CD4-positive, alpha-beta T cell treated with Interleukin-17A for 4 hours (primary cell): ENCODE measurements at places on chromosomes 13 and 19.

DNA sequence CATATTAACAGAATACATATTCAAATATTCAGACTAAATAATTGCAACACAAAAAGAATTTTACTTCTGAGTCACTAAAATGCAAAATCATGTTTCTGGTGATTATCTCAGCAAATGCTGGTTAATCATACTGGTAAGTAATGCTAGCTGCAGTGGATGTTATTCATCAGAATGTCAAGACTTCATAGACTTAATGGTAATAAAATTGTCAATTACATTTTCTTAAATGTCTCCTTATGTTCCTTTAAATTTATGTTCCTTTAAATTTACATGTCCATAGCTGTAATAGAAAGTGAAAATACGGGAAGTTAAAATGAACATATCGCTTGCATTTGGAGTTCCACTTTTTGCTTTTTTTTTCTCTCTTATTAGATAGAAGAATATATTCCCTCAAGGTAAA is 853.0 kb downstream of the SLITRK6 start:
- DNase-seq, result no peak

GRCh38 chr19:53504885-53505284 is 33.1 kb upstream of the ZNF331 start:
- no peak for DNase-seq

- DNase-seq, result no peak
Observed at GRCh38 chr19:9014803-9015202, 4.6 kb upstream of the MUC16 start.

GRCh38 chr13:48731957-48732569 is 78.3 kb downstream of the CYSLTR2 start:
- peak; percentile 74 for DNase-seq

- DNase-seq, result peak; percentile 70
Observed at GRCh38 chr19:55179606-55180484, at the start of gene SYT5. SYT5 (minus strand) TSS chr19:55180289; CDS start chr19:55179041, 1,248 bp downstream.

GRCh38 chr13:60162096-60162495 is 1.6 kb downstream of the DIAPH3 start:
- DNase-seq, result no peak

DNA sequence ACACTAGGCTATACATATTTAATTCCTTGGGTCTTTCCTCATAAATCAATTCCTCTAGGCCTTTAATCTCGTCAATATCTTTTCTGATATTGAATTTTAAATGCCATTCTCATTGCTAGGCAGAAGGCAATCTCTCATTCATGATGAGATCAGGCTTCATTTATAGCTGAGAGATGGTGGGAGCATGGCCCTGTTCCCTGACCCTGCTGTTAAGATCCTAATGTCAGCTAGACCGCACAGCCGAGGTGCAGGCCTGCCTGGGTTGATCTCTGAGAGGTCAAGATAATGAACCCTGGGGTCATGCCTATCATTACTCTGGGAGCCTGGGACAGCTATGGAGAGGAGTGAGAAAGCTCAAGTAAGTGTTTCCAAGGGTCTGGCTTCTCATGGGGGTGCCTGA is 253.8 kb downstream of the DNAJC15 start:
- no peak for DNase-seq

- DNase-seq, result no peak
Observed at GRCh38 chr19:15297416-15298224, 34.7 kb downstream of the BRD4 start.

GRCh38 chr19:45899253-45899652 is 3.2 kb downstream of the MYPOP start:
- DNase-seq, result no peak

DNA sequence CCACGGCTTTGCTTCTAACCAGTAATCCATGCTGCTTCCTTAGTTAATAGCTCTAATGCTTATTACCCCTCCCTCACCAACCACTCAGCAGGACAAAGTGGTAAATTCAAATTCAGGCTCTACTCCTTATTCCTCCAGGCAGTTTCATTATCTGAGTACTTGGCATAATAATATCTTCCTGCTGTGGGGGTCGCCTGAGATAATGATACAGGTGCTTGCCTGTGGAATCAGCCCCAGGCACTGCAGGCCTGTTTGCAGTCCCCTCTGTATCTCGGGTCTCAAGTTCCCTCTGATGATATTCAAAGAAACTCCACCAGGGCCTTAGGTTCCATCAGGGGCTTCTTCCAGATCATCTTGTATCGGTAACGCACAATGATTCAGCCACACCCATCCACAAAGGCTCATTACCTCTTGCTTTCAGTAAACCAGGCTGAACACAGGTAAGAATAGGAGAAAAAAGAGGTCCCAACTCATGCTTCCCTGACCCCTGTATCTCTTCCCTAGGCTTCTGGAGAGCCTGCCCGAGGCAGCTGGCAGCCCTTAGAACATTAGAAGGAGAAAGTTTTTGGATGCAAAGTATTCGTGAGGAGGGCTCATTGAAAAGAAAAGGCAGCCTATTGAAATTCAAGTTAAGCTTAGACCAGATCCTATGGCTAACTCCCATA is 14.3 kb upstream of the FOXO1 start:
- no peak for DNase-seq

DNA sequence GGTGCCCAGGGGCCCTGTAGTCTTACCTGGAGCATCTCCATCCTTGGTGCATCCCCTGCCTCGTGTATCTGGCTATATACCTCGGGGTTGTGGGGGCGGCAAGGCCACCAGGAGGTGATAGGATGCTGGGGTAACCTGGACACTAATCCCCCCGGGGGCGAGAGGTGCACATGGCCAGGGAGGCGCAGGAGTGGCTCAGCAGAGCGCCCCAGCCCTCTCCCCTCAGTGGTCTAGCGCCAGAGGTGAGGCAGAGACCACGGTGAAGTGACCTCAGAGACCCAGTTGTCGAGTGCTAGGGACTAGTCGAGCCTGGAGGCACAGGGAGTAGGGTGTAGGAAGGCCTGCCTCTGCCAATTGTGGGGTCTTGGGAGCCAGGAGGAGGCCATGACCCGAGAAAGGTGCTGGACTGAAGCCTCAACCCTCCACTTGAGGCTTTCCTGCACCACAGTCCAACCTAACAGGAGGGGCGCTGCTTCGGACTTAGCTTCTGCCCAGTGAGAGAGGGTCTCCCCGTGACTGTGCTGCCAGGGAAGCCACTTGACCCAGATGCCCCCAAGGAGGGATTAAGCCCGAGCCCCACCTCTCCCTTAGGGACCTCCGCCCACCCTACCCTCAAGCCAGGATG is at the start of gene LHB:
Gene LHB, minus strand, starts transcription at position 51 of the 625 bp plus-strand sequence. Its CDS starts 10 bp downstream, at position 41.
- no peak for DNase-seq

DNA sequence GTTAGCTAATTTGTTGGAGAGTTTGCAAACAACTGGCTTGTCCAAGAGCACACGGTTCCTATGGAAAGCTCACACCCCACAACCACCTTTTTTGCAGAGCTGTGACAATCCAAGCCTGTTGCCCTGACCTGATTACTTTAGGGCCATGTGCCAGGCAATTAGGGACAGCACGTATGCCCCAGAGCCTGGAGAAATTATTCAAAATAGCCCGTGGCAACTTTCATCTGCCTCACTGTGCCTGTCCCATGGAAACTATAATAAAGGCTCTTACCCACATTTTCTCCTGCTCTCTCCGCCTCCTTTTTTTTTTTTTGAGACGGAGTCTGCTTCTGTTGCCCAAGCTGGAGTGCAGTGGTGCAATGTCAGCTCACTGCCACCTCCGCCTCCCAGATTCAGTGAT is 18.6 kb upstream of the FBN3 start:
- no peak for DNase-seq

DNA sequence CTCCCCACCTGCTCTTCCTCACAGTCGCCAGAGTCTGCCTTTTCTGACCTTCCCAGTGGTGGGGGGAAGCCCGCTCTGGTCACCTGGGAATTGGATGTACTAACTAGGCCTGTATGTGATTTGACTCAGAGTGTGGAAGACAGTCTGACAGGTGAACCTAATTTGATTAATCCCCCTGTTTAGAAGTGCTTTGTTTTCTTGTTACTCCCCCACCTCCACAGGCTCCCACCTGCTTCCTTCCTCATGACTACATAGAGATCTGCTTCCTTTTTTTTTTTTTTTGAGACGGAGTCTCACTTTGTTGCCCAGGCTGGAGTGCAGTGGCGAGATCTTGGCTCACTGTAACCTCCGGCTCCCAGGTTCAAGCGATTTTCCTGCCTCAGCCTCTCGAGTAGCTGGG is 44.0 kb downstream of the COG3 start:
- DNase-seq, result no peak

DNA sequence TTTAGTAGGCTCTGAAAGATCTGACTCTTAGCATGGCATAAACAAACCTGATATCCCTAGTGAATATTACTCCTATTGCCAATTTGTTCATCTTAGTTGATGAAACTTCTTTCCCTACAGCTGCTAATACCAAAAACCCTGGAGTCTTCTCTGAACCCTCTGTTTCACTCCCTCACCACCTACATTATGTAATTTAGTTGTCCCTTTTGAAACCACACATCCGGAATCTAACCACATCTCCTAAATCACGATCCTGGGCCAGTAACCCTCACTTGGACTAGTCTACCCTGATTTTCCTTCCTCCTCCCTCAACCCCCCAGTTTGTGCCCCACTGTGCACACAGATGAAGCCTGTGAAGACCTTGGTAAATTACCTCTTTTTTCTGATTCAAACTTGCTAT is 1.2 kb downstream of the ZNF256 start:
- no peak for DNase-seq

DNA sequence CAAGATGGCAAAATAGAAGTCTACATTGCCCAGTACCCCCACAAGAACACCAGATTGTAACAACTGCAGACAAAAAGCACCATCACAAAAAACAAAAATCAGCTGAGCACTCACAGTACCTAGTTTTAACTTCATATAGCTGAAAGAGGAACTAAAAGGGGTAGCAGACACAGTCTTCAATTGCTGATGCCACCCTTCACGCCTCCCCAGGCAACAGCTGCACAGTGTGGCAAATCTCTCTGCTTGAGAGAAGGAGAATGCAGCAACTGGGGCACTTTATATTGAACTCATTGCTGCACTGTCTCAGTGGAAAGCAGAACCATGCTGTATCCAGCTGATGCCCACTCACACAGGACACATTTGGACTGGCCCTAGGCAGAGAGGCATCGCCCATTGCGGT is 2714.5 kb upstream of the PCDH20 start:
- DNase-seq, result no peak

DNA sequence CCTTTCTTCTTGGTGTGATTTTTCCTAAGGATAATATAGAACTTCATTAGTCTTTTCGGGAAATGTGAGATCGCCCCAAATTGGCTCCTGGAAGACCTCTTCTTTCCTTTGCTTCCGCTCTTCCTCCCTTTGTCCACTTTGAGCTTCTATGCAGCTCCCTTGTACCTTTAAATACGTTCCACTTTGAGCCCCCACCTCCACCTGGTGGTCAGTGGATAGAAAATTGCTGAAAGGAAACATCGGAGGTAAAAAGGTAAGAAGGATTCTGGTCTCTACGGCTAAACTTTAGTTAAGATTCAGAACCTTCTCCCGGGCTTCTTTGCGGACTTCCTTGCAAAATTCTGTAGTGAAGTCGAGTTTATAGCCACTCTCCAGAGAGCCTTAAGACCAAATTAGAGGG is 55.0 kb upstream of the TM9SF2 start:
- DNase-seq, result no peak

- no peak for DNase-seq
Observed at GRCh38 chr13:49664606-49665005, 26.7 kb downstream of the EBPL start.

DNA sequence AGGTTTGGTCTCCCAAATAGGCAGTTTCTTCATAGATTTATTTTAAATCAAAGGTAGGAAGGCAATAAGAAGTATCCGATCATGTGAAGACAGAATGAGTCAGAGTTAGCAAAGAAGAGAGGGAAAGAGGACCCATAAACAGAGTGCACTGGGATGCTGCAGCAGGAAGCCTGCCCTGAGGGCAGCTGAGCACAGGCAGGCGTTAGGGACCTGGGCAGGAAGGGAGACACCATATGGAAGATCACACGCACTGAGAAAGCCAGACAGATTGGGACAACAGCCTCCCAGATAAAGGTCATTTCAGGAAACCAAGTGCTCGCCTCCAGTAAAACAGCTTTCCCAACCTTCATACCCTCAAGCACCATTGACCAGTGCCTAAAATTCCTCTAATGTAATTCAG is 598.0 kb downstream of the EFNB2 start:
- no peak for DNase-seq

- no peak for DNase-seq
Observed at GRCh38 chr13:44052780-44053184, 173.1 kb downstream of the LACC1 start.

DNA sequence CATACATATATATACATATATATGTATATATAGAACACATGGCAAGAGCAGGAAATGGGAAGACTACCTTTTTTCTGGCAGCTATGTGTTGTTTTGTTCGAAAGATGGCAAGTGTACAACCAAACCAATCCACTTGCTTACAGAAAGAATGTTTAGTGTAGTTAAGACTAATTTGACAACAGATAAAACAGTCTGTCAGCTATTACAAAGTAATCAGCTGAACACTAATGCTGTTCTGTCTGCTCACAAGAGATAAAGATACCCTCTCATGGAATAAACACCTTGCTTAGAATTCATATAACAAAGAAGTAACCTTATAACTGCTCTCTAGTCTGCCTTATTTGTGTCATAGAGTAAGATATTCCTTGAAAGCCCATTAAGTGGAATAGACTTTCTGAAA is 858 bp upstream of the KCNRG start:
- no peak for DNase-seq

DNA sequence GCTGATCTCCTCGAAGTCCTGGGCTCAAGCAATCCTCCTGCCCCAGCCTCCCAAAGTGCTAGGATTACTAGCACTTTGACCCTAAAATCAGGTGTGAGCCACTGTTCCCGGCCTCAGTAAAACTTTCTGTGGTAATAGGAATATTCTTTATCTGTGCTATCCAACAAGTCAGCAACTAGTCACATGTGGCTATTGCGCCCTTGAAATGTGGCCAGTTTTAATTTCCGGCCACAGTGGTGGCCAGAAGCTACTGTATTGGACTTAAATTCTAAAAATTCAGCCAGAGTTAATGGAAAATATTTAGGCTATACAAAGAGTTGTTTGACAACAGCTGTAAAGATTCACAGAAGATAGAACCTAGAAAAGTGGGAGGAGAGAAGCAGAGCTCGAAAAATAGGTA is 30.0 kb downstream of the KEAP1 start:
- DNase-seq, result no peak

DNA sequence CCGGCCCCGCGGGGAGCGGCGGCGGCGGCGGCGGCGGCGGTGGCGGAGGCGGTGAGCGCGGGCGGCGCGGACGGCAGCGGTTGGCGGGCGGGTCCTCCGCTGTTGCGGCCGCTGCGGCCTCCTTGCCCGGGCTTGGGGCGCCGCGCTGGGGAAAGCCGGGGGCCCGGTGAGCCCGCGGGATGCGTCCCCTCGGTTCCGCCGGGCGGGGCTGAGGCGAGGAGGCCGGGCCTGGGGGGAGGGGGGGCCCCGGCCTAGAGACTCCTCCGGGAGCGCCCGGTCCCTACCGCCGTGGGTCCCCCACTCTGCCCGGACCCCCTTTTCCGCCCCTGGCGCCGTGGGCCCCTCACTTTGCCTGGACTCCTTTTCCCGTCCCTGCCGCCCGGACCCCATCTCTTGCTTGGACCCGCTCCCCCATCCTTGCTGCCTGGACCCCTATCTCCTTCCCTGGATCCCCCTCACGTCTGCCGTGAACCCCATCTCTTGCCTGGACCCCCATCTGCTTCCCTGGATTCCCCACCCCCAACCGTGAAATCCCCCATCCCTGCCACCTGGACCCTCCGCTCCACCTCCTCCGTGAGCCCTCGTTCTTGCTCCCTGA is 28.6 kb upstream of the NDUFS7 start:
- DNase-seq, result no peak
